ENCODE measurements at places on chromosomes 6 and 20.
A peak's percentile ranks its signal among the peaks of the same experiment; 100 is the strongest.

DNA sequence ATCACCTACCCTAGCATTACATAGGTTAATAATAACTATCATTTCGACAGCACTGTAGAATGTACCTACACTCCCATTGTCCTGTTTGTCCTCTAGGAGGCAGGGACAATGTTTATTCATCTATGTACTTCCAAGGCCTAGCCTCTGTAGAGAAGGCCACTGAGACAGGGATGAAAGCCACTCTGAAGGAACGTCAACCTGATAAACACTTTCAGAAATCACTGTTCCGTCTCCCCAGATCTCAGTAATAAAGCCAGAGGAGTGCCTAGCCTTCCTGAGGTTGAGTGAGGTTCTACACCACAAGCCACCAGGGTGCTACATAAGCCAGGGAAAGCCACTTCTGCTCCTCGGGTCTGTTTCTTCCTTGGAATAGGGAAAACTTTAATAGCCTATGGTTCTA lies 44.8 kb downstream of the POPDC3 start:
- no peak for DNase-seq

DNA sequence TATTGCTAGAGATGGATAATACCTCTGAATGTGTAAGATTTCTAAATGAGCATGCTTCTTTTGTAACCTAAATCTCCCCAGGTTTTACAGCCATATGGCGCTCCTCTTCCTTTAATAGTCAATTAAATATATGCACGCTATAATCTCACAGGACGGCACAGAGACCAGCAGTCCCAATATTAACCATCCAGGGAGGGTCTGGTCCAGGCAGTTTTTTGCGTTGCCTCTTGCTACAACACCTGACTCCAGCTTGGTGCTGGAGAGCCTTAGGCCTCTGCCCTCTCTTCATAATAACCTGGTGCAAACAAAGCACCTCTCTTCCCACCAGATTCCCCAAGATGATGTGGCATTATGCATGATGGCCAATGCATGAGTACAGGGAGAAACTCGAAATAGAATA lies 183.4 kb downstream of the LY86 start:
- no peak for DNase-seq

DNA sequence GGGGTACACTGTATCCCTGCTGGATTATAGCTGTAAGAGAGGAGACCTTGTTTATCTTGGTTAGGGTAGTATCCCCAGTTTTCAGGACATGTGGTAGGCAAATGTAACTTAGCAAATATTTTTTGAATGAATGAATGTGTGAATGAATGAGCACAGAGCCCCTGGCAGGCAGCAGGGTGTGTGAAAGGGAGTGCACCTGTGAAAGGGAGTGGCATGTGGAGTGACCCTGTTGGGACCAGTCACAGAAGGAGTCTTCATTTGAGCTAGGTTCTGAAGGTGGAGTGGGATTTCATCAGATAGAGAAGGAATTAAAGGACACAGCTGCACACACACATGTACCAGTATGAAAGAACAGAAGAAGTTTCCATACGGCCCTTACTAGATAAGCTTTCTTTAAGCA lies 4.9 kb downstream of the SMAP1 start:
- DNase-seq: no peak

GRCh38 chr6:7157752-7158616 lies 50.2 kb downstream of the RREB1 start:
- no peak for DNase-seq

- DNase-seq: peak; percentile 82
Measured at GRCh38 chr6:19879663-19880062, 42.5 kb downstream of the ID4 start.

- DNase-seq: no peak
Measured at GRCh38 chr6:38051819-38052434, 232.4 kb downstream of the ZFAND3 start.

DNA sequence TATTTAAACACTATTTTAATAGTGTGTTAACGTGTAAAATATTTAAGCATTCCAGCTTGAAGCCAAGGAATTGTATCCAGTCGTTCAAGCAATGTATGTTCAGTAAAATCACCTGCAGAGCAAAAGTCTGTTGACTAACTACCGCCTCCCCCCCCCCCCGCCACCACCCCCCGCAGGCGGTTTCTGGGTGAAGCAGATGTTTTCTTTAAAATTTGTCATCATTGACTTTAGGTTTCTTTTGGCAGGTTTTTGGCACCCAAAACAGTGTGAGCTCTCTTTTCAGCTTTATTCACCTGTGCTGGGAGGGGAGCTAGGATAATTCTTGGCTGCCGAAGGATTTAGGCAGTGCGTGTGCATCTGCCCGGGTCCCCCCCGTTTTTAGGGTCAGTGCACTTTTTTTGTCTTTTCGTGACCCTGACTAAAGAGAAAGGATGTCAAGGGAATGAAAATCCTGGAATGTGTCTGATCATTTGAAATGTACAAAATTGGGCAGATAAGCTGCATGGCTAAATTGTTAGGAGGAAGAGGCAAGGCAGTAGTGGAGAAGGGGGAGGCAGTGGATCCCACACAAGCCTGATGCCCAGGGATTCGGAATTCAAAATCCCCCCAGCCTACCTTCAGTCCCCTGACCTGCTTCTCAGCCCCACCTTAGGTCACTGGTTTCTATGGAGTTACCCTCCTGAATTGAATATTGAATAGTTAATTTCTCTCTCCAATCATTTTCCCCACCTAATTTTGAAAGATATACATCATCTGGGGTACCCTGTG lies 1.1 kb downstream of the EDN1 start:
- no peak for DNase-seq

Data from NCI-H1436 treated with DMSO at 0.1 percent for 48 hours (cell line).